ENCODE measurements at places on chromosomes 4 and X.

GRCh38 chr4:36758312-36759178 lies 477.1 kb downstream of the DTHD1 start:
- no peak for DNase-seq

DNA sequence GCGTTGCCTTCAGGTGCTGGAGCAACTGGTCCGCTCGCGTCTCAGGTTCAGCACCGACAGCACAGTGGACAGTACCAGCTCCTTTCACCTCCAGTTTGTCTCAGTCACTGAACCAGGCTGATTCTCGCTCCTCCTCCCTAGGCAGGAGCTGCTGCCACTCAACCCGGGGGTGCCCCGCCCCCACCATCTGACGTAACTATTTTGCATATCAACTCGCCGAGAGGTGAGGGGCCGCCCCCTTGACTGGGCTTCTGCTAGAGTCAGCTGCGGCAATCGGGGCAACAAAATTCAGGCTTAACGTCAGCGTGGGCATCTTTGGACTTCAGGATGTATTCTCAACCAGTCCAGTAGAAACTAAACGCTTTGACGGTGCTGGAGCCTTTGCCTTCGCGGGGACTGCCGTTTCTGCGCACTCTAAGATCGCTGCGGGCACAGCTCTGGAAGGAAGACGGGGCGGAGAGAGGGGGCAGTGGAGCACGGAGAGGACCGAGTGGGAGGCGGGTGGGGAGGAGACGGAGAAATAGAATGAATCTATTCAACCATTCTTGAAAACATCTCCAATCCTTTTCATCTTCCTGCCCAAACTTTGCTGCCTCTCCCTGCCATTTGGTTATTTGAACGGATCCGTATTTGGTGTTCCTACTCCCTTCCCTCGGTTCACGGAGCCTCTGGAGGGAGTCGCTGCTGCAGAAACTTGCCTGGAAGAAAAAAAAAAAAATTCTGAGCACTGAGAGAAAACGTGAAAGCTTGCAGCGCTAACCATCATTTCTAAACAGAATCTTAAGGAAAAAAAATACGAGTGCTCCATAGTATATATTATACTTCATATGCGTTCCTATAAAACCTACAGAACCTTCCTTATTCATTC lies at the start of gene FSTL5:
FSTL5 (minus strand) TSS at position 109 of the 868 bp plus-strand sequence. CDS start 52,604 bp downstream, outside the sequence.
- peak; percentile 95 for DNase-seq

GRCh38 chr4:148986951-148987350 lies 544.7 kb upstream of the NR3C2 start:
- no peak for DNase-seq

DNA sequence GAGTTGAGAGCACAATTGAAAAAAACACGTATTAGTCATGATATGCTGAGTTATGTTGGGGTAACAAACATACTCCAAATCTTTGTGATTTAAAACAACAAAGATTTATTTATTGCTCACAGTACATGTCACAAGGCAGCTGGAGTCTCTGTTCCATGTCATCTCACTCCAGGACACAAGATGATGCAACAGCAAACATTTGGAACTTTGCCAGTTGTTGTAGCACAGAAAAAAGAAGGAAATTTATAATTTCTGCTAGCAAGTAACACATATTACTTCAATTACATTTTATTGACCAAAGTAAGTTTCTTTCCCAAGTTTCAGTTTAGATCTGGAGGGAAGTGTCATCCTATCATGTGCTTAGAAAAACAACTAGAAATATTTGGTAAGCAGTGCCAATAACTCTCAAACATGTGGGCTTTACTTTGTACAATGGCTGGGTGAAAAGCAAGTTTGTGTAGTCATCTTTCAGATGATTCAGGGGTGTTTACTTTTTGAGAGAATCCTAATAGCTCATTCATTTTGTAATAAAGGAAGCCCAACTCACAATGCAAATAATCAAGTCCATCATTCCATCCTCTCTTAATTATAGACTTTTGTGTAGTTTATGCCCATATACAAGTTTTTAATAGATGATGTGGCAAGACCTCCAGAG lies 452.3 kb downstream of the ZIC3 start:
- no peak for DNase-seq

- DNase-seq, result no peak
Observed at GRCh38 chrX:72314881-72315280, 9.2 kb upstream of the CITED1 start.

- DNase-seq, result no peak
Observed at GRCh38 chr4:61919561-61919960, 719.4 kb downstream of the ADGRL3 start.

- peak; percentile 26 for DNase-seq
Observed at GRCh38 chr4:47838445-47838844, 578 bp upstream of the CORIN start.

GRCh38 chr4:152735906-152736305 lies 43.6 kb downstream of the TIGD4 start:
- DNase-seq, result no peak

DNA sequence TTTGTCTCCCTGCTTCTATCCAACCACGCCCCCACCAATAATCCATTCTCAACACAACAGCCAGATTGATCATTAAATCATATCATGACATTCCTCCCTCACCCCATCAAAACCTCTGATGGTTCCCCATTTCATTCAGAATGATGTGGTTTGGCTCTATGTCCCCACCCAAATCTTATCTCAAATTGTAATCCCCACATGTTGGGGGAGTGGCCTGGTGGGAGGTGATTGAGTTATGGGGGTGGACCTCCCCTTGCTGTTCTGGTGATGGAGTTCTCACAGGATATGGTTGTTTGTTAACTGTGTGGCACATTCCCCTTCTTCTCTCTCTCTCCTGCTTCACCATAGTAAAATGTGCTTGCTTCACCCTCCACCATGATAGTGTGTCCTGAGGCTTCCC lies 23.3 kb downstream of the TRMT2B start:
- DNase-seq, result no peak

- no peak for DNase-seq
Observed at GRCh38 chr4:76305033-76305687, 1.4 kb upstream of the STBD1 start.

DNA sequence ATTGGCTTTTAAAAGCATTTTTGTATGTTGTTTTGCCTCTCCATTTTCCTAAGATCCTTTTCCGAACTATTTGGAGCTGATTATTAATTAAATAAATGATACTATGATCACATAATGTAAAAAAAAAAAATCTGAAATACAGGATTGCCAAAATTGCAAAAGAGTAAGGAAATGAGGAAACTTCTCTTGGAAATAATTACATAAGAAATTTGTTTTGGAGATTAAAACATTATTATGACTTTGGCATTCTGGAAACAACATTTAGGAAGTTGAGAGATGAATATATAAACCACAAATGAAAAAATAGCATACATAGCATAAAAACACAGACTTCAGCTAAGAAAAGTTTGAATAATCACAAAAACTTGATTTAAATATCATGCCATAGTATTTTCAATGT lies 33.5 kb downstream of the PF4 start:
- DNase-seq, result no peak
